ENCODE measurements at places on chromosomes 1 and 21.
A peak's percentile ranks its signal among the peaks of the same experiment; 100 is the strongest.

DNA sequence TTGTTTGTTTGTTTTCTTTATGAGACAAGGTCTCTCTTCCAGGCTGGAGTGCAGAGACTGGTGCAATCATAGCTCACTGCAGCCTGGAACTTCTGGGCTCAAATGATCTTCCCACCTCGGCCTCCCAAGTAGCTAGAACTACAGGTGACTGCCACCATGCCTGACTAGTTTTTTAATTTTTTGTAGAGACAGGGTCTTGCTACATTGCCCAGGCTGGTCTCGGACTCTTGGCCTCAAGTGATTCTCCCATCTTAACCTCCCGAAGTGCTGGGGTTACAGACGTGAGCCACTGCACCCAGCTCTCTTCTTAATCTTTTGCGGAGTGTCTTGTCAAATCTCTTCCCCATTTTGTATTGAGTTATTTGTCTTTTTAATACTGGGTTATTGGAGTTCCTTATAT is 32.6 kb upstream of the PARP1 start:
- DNase-seq, result no peak

DNA sequence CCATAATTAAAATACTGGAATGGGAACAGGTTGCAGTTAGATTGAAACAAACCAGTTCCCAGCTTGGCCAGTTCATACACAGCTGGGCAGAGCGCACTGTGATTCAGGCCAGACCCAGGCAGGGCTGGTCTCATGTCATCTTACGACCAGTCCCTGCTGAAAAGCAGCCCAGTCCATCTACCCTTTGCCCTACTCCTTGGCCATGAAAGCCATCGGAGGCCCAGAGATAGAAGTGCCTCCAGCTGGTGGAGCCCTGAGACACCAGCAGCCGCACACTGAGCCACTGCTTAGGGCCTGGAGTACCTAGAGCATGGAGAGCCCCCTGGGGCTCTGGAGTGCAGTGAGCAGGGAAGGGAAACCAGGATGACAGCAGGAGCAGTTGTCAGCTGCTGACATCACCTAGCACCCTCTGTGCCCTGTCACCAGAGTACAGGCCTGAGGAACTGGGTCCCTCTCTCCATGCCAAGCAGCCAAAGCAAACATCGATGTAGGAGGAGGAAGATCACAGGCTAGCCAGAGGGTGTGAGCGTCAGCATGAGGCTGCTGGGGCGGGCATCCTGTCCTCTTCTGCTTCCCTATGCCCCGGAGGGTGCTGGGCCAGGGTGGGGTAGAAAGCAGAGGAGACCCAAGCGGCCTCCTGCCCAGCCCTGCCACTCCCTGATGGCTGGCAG is 34.2 kb upstream of the TMEM125 start:
- DNase-seq, result no peak

- peak; percentile 22 for DNase-seq
Observed at GRCh38 chr1:147243228-147243685, 773 bp downstream of the CHD1L start.

GRCh38 chr1:149928401-149928724 is 760 bp upstream of the SF3B4 start:
- no peak for DNase-seq

GRCh38 chr1:107477233-107477632 is 336.4 kb downstream of the NTNG1 start:
- no peak for DNase-seq

- no peak for DNase-seq
Observed at GRCh38 chr1:237042526-237042891, 525 bp downstream of the RYR2 start.

DNA sequence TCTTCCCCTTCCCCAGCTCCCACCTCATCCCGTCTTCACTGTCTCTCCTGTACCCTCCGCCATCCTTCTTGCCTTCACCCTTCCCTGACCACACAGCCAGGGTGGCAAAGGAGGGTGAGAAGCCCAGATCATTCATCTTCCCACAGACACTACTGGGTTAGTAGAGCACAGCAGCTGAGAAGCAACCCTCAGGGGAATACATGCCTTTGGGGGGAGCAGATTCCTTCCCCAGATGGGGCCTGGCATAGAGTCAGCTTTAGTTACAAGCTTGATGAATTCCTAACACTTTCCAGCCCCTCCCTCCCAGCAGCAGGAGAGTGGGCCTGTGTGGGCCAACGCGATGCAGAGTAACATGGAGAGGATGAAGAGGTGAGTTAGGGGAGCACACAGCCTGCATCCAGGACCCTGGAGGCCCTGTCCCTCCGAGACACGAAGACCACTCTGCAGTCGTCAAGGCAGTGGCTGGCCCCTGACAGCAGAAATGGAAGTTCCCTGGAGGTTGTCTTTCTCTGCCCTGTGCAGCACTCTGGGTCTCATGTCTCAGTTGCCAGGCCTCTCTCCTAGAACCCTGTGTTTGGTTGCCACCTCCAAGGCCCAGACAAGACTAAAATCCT is 8.8 kb upstream of the BTG2 start:
- peak; percentile 53 for DNase-seq

DNA sequence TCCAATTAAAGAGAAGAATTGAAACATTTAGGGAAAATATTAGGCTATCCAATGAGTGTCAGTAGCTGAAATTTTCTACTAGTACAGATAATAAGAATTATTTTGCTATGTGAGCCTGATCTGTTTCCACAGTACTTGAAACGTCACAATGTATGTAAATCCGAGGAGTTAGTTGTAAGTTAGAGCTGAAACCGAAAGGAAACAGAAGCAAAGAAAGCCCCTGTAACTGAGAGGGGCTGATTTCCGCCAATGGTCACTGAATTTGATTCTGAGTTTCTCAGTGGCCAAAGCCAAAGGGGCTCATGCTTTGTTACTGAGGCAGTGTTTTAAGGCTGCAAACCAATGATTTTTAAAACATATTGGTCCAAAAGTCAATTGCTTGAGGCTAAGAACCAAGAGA is 168.3 kb upstream of the DUSP10 start:
- DNase-seq, result no peak

GRCh38 chr1:94772230-94772641 is 47.9 kb upstream of the SLC44A3 start:
- DNase-seq, result no peak

- DNase-seq, result no peak
Observed at GRCh38 chr1:85033221-85033620, 15.1 kb downstream of the MCOLN3 start.

- no peak for DNase-seq
Observed at GRCh38 chr1:235775246-235775860, 91.4 kb downstream of the LYST start.

DNA sequence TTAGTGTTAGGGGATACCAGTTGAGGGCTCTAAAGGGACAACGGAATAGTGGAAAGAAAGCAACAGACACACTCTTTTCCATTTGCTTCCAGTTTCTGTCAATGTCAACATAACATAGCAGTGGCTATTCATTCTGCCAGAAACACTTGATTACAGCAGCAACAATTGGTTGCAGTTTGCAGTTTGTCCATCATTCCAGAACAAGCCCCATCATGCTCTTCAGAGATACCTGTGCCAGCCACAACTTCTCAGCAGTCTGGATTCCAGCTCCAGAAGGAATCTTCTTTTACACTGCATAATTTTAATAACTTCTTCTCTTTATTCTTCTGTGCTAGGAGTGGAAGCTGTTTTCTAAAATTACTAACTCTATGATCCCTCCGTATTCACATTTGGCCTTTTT is 1521.4 kb downstream of the PLA2G4A start:
- DNase-seq, result no peak

DNA sequence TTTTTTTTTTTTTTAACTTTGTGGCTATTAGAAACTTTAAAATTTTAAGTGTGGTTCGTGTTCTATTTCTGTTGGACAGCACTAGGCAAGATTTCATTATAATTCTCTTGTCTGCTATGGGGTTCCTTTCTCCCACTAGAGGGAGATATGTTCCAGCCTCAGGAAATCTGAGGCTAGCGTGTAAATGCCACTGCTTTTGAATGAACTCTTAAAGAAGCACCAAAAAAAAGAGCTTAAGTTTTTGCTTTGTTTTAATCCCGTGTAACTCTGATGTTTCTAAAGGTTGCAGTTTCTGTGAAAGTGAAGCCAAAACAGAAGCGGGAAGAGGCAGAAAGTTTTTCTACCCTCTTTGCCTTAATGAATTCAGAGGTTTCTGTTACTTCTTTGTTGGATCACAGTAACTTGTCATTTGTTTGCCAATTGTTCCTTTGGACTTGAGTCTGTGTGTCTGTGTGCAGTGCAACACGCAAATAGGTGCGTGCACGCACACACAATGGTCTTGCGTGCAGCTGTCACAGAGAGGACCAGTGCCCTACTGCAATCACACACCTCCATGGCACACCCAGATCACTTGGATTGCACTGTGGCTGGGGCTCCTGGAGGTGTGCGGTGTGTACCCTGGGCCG is 32.3 kb downstream of the HHAT start:
- DNase-seq, result peak; percentile 37

GRCh38 chr1:168485048-168485447 is 58.7 kb downstream of the XCL2 start:
- DNase-seq, result no peak

GRCh38 chr1:153395776-153396175 is 4.9 kb upstream of the S100A8 start:
- no peak for DNase-seq

All from fibroblast of the conjunctiva (primary cell).